ENCODE measurements at places on chromosomes 7 and 10. TPM values are rescaled to one million over a fixed set of nuclear protein-coding genes. Genes with fewer than 3 reads are reported as not detected.

ZNF488 gene
- total RNA-seq = 0.07 TPM

AEBP1 gene
- 45.8 TPM for total RNA-seq

SLIT1 gene
- not detected for total RNA-seq

PLXNA4 gene
- total RNA-seq = not detected

- no peak for DNase-seq
These were observed 304.8 kb downstream of the LRMDA start for GRCh38 chr10:75736151-75736640.

DNA sequence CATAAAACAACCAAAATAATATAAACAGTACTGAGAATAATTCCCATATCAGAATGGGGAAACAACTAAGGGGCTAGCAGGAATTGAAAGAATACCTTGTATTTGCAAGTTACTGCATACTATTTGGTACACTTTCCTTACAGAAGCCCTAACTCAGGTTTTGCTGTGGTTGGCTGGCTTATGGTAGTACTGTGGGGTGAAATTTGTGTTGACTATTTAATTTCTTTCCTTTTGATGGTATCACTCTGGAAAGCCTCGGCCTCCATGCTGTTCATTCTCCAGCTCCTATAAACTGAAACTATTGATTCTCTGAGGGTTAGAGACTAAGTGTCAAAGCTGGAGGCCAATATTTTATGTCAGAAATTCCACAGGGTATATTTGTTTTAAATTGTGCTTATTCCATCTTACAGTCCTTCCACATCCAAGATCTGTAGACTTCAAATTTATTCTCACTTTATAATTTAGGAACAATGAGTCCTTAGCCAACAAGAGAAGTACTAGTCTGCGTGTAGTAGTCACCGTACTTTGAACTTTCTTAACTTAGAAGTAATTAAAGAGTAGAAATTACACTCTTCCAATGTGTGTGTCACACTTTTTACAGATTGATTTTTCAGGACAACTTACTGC is 13.4 kb downstream of the SKIDA1 start:
- no peak for DNase-seq

- DNase-seq = no peak
These were observed 186.1 kb downstream of the BMPER start for GRCh38 chr7:34091321-34091917.

- no peak for DNase-seq
These were observed 126.1 kb upstream of the EFCAB10 start for GRCh38 chr7:105707381-105707780.

DNA sequence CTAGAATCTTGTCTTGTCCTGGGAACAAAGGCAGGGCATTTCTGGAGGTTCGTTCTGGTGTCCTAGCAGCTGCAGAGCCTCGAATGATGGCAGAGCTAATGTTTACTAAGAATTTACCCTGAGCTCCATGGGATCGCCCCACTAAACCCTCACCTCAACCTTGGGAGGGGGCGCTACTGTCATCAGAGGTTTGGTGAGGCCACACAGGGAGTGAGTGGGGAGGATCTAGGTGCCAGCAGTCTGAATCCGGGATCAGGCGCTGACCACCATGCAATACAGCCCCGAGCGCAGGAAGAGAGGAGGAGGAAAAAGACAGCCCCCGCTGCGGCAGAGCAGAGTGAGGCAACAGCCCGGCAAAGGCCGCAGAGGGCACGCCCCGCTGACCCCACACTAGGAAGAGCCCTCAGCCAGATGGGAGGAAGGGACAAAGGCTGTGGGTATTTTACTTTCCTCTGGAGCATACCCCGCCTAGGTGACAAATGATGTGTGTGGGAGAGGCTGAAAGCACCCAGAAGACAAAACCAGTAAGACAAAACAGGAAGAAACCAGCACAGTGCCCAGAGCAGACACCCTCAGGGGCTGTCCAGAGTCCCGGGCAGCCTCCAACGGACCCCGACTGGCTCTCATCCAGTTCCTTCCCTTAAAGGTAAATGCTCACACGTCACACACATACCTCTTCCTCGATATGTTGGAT is 103.5 kb downstream of the FAM53B start:
- no peak for DNase-seq

DNA sequence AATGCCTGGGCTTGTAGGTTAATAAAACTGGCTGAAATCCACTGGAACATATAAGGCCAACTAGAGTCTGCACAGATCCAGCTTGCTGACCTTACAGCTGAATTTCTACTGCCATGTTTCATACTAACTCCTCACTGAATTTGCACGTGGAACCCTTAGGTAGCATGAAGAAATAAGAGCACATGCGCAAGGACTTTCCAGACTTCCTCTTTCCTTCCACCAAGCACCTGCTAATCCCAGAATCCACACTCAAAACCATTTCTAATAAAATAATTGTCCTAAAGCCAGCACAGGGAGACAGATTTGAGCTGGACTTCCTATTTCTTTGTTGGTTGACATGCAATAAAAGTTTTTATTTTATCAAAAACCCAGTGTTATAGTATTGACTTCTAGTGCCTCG is 46.8 kb downstream of the NPVF start:
- DNase-seq = no peak

GRCh38 chr10:127989481-127990012 is 82.6 kb downstream of the PTPRE start:
- no peak for DNase-seq

DNA sequence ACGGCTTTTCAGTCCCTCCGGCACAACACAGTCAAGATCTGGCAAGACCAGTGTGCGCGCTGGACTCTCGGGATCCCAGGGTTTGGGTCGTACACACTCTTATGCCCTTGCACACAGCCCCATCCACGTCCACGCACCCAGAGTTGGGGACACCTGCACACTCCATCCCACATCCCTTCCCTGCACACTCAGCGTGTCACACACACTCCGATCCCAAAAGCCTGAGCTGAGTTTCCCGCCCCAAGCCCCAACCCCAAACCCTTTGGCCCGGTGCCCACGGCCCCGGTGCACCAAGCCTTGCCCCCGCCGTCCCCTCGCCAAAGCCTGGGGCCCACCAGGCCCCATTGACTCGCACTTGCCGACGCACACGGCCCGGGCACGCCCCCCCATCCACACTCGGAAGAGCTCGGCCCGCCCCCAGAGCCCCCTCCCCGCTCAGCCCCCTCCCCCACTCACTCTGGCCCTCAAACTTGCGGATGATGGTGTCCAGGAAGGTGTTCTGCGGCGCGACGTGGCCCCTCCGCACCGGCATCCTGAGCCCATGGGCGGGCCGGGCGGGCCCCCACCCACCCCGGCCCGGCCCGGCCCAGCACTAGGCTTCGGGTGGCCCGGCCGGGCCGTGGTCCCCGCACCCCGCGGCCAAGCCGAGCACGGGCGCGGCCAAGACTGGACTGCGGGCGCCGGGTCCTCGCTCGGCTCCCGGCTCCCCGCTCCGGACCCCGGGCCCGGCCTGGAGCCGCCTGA is 567 bp downstream of the KCNH2 start:
- no peak for DNase-seq

DNA sequence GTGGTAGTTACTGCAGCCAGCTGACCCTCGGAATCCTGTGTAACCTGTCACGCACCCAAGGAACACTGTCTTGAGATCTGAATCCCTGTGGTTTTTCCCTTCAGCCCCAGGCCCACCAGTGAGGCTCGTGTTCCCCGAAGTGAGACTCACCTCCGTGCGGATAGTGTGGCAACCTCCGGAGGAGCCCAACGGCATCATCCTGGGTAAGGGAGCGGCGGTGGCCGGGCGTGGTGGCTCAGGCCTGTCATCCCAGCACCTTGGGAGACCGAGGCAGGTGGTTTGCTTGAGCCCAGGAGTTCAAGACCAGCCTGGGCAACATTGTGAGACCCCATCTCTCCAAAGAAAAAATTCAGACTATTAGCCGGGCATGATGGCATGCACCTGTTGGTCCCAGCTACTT is 549.9 kb upstream of the FOXK1 start:
- DNase-seq = no peak

DNA sequence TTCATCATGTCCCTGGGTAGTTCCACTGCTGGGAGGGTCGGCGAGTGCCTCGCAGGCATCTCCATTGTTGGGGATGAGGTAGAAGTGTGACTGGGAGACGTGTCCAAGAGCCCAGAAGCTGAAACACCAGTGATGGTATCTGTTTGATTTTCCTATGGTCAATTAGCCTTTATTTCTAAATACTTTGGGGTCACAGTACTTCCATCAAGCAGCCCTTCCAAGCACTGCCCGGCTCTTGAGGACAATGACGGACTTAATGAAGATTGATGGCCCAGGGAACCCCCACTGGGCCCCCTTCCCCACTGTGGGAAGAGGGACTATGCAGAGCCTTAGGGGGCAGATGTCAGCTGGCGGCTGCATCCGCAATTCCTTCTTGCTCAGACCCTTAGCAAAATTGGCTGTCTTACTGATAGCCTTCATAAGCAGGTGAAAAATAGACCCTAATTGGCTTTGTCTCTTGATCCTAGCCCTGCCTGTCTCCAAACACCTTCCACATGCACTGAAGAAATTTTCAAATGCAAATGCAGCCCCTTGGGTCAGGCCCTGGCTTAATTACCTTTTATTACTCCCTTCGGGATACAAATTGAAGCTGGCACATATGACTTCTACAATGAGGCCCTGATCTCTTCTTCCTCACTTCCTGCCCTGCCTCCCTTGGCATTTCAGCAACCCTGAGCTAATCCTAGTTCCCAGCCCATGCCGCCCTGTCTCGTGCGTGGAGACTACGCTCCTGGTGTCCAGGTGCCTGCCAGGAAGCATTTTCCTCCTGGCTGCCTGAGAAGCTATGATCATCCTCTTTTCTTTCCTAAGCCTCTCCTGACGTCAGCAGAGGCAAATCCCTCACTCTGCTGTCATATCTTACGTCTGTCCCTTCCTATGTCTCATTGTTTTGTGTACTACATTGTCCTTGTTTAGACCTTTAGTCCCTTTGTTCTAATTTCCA is 124.5 kb upstream of the GDF10 start:
- DNase-seq = no peak

DNA sequence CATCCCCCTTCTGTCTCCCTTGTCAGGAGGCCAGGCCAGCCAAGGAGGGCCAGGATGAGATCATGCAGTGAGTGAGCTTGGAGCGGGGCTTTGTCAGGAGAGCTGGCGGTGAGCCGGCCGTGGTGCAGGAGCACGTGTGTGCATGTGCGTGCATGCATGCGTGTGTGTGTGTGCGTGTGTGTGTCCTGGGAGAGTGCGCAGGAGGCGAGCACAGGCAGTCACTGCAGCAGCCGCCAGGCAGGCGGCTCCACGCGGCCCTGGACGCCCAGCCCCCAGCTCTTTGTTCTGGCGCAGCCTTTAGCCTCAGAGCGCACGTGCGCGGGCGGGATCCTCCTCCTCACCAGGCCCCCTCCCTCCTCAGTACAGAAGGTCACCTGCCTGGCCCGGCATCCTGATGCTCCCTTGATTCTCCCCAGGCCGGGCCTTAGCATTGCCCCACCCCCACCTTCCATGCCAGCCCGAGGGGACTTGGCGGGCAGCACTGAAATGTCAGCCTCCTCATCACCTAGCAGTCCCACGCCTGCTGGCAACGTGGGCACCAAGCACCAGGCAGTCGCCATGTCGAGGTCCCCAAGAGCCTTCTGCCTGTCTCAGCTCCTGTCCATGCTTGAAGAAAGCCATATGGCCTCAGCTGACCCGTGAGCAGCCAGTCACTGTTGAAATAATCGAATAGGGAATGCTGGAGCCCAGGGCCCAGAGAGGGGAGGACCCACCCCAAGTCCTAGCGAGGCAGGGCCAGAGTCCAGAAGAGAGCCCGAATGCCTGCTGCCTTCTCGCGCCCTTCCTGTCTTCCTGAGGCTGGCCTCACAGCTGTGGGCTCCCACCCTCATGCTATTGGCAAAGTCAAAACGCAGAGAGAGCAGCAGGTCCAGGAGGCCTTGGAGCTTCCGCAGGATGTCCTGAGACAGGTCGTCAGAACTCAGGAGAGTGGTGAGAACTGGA is 125.9 kb upstream of the PPIF start:
- no peak for DNase-seq

- DNase-seq = no peak
These were observed 44.2 kb downstream of the TSPAN12 start for GRCh38 chr7:120813546-120814252.

GRCh38 chr7:124269774-124270173 is 236.9 kb upstream of the TMEM229A start:
- DNase-seq = no peak

GRCh38 chr7:80883154-80884025 is 35.5 kb downstream of the SEMA3C start:
- peak; percentile 59 for DNase-seq

DNA sequence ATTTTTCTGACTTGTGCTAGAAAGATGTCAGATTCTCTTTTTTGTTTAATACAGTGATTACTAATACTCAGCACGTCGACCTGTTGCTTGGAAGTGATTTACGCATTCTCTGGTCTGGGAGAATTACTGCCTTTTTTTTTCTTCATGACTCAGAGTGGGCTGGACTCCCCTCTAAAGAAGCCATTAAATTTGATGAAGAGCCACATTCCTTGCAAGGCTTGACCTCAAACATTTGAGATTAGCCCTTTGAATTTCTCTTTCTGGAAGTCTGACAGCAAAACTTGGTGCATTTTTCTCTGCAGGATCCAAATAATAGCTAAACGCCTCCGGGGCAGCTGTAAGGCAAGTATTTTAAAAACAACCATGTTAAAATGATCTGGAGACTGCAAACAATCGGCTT is 171.6 kb downstream of the GALNT17 start:
- peak; percentile 2 for DNase-seq

DNA sequence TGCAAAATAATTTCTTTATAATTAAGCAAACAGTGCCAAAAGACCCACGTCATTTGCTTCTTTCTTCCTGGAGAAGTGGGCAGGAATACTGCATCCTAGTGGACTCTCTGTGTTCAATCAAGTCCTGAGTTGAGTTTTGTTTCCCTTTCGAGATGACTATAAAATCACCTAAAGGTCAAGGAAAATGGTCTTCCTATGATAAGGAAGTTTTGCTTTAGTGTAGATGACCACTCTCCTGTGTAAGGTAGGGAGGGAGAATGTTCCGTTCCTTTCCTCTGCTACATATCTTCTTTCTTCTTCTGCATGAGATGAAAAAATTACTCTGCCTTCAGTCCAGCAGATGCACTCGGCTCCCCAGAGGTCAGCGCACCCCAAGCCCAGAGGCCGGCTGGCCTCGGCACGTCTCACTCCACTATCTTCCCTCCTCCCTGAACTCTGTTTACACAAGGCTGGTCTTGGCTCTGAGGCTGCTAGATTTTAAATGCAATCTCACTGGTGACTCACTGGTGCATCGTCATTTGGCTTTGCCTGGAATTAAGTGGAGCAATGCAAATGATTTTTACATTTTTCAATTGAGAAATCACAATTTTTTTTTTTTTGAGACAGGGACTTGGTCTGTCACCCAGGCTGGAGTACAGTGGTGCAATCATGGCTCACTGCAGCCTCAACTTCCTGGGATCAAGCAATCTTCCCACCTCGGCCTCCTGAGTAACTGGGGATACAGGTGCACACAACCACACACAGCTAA is 18.6 kb upstream of the VDAC2 start:
- DNase-seq = peak; percentile 84

Measured in MG63 (cell line).